ENCODE measurements at places on chromosomes 1 and 21.
A peak's percentile ranks its signal among the peaks of the same experiment; 100 is the strongest.

DNA sequence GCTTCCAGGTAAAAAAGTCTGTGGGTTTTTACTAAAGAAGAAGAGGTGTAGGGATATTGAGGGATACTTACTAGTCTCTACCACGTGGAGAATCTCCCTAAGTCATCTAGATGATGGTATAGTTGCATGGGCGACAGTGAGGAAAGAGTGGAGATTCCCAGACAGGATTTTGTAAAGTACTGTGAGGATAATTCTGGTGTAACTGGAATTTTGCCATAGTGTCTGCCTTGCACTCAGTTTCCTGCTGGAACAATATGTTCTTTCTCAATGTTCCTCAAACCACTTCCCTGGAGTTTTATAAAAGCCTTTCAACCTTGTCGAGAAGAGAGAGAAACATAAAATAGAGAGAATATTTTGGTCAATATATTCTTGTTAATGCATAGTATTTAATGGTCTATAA is 95.1 kb upstream of the WLS start:
- DNase-seq: no peak

DNA sequence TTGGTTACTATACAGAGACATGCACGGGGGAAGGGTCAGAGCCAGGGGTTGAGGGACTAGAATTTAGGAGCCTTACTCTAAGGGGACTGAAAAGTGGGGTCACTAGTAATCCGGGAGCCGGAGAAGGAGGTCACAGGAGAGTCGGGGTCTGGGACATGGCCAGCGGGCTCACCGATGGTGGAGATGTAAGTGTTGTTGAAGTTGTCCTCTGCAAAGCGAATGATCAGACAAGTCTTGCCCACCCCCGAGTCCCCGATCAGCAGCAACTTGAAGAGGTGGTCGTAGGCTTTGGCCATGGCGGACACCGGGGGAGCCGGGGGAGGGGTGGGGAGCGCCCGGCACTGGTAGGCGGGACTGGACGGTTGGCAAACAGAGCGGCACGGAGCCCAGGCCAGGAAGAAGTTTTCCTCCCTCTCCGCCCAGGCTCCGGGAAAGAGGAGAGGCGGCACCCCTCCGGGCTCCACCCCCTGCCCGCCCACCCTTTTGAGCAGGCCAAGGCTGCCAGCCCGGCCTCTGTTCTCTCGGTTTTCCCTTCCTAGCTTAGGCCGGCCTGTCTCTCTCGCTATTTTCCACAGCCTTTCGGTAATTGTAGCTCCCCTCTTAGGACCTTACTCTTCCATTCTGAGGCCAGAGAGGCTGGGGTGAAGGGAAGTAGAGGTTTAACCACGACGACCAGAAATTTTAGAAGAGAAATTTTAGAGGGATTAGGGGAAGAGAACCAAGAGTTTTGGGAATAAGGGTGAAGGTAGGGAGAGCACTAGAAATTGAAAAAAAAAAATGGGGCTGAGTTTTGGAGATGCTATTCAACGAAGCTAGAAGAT is at the start of gene RAB13:
Gene RAB13, minus strand, starts transcription at position 399 of the 821 bp plus-strand sequence. Its CDS starts 103 bp downstream, at position 296.
- peak; percentile 92 for DNase-seq

GRCh38 chr21:44328242-44328895 is 10.8 kb downstream of the CFAP410 start:
- DNase-seq: no peak

DNA sequence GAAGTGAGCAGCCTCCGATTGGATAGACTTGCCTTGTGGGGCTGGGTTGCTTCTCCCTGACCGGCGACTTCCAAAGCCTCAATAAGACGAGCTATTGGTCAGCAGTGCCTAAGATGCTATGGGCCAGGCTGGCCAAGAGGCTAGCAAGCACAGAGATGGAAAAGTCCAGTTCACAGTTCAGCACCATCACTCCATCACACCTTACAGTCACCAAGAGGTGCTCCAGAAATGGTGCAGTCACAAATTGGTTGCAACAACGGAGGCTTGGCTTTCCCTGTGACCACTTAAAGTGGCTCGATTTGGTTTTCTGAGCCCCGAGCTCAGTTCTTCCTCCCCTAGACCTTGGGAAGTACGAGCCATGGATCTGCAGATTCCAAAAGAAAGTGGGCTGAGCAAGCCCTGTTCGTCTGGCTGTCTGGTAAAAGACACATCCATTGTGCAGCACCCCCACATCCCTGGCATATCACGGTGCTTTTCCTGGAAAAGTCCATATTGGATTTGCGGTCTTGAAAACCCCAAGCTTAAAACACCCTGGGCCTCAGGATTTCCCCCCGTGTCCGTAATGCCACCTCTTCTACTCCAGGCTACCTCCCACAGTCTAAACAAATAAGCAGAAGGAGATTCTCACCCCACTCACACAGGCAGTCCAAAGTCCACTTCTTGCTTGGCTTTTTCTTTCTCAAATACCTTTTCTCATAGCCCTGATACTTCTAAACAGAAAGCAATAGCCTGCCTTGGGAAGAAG is 1.3 kb downstream of the SLAMF1 start:
- peak; percentile 15 for DNase-seq

DNA sequence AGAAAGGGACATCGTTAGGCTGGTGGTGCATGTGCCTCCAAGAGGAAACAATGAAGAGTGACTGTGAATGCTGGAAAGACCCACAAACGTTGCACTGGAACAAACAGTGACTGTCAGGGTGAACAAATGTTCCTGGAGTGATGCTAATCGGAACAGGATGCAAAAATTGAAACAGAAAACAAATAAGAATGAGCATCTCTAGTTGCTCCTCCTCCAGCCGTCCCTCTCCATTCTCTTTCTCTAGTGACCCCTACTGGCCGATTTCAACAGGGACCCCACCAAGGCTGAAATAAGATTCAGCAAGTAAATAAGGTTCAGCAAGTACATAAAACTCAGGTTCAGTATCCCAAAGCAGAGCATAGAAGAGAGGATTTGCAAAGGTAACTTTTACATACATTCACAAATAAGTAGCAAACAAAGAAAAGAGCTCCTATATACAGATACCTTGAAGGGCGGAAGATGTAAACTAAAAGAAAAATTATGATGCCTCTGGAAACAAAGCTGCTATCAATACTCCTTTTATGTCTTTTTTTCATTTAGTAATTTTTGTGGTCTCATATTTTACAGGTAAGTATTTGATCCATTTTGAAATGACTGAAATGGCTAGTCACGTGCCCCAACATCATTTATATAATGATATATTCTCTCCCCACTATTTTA is 836.1 kb upstream of the ADAMTS5 start:
- DNase-seq: peak; percentile 40

GRCh38 chr1:87064986-87065385 is 150.6 kb downstream of the HS2ST1 start:
- no peak for DNase-seq

- no peak for DNase-seq
These were observed 58.4 kb downstream of the KLHDC7A start for GRCh38 chr1:18539171-18539570.
